ENCODE measurements at places on chromosomes 7 and 10.

- DNase-seq, result no peak
Measured at GRCh38 chr7:130943981-130944380, 210.0 kb upstream of the KLF14 start.

DNA sequence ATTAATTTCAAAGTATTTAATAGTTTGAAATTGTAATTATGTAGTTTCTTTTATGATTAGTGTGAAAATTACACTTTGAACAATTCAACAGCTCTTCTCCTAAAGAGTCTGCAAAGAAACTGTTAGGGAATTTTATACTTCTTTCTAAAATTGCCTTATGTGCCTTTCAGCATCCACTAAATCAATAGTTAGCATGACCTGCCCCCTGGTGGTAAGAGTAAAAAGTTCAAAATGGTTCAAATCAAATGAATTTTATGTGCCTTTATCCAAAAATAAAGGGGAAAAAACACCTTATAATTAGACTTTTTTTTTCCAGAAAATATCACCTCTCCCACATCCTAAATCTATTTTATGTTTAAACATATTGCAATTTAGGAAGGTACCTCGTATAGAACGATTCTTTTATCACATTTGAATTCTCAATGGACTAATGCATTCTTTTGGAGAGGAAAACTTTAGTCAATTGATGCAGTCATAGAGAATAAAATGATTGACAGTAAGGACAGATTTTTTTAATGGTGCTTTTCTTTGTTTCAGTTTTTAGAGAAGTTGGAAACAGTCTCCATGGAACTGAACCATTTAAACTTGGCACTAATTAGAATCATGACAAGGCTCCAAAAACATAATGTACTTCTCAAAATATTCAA lies 163.7 kb downstream of the SEMA3D start:
- peak; percentile 76 for DNase-seq

GRCh38 chr10:28367413-28367812 lies 64.5 kb upstream of the MPP7 start:
- DNase-seq, result no peak

GRCh38 chr10:93293999-93294398 lies 188.1 kb downstream of the MYOF start:
- no peak for DNase-seq

Measured in hippocampal formation (tissue), 2 donors.